Stimulated activated CD4-positive, alpha-beta T cell treated with anti-CD3 and anti-CD28 coated beads, Interleukin-4, amount 100 ng/mL, for 48 hours (primary cell): ENCODE measurements at places on chromosomes 7 and 10.

- no peak for DNase-seq
Measured at GRCh38 chr7:23394488-23395171, 75.7 kb downstream of the IGF2BP3 start.

GRCh38 chr7:126079151-126079550, 1149.5 kb upstream of the POT1 start:
- DNase-seq: no peak

GRCh38 chr7:26853788-26854393, 10.5 kb downstream of the SKAP2 start:
- no peak for DNase-seq

- no peak for DNase-seq
Measured at GRCh38 chr7:43467846-43468245, 115.1 kb upstream of the STK17A start.

GRCh38 chr7:127828843-127829500, 177.0 kb downstream of the SND1 start:
- no peak for DNase-seq

DNA sequence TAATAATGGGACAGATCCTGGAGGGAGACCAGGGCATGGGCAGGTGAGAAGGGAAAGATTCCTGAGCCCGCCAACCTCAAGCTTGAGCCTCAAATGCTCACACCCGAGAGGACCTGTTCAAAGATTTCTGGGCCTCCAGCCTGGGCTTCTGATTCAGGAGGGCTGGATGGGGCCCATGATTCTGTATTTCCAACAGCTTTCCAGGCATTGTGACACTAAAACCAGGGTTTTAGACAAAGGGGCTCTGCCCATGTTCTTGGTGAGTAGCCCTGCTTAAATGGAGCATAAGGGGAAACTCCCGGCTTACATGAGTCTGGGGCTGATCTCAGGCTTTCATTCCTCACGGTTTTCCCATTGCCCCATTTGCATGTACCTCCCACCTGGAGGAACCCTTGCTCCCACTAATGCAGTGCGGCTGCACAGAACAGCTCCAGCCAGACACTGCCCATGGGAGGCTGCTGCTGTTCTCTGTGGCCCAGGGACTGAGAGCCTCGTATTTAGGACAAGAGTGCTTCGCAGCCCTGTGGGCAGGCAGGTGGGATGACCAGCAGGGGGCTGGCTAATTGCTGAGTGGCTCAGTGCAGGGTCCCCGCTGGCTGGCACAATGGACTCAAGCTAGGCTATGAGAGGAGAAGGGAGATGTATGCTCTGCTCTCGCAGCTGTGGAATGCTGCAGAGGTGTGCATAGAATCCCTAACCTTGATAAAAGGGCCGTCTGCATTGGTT, 135.3 kb upstream of the COBL start:
- no peak for DNase-seq

- DNase-seq: no peak
Measured at GRCh38 chr7:1725766-1726630, 55.9 kb downstream of the ELFN1 start.

DNA sequence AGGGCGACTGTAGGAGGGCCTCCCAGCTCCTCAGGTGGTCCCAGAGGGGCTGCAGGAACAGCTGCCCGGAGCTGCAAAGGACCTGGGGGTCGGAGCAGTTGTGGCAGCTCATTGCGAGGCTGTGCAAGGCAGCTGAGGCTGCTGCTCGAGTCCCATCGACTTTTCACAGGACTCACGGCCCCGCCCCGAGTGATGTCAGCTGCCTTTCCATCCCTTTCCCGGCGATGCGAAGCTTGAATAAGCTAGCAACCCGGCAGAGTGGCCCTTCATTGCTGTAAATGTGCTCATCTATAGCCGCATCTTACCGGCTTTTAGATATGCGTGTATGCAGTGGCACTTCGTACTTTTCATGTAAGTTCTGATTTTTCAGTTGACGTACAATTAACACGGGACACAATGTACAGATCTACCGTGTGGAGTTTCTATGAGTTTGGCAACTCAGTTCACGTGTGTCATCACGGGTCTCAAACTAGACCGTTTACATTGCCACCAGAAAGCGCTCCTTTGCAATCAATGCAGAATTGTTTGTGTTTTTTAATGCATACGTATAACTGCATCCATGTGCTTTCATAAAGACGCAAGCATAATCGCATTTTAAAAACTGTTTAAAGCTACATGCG, at the start of gene CH25H:
Gene CH25H (minus strand): TSS at position 137 of the 620 bp plus-strand sequence. CDS start 25 bp downstream, at position 112.
- peak; percentile 44 for DNase-seq

DNA sequence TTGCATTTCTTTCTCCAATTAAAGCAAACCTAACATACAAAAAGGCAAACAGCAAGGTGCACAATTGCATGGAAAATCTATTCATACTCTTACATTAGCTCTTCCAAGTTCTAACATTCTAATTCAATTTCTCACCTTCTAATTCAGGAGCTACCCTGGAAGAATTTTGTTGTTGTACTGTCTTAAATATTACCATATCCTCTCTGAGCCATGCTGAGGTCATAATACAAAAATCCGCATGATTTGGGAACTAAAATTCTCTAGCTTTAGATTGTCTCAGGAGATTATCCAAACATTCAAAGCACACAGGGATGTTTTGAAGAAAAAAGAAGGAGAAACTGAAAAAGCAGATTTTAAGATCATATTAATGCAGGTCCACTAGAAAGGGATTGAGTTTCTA, 229.9 kb downstream of the KIAA1217 start:
- no peak for DNase-seq

- DNase-seq: no peak
Measured at GRCh38 chr7:47226696-47227095, 355.2 kb downstream of the TNS3 start.

GRCh38 chr10:102147561-102147960, 4.6 kb upstream of the NOLC1 start:
- no peak for DNase-seq

- DNase-seq: no peak
Measured at GRCh38 chr7:119572541-119572940, 700.4 kb upstream of the KCND2 start.

GRCh38 chr7:140673774-140674155, 1.0 kb downstream of the ADCK2 start:
- DNase-seq: no peak

DNA sequence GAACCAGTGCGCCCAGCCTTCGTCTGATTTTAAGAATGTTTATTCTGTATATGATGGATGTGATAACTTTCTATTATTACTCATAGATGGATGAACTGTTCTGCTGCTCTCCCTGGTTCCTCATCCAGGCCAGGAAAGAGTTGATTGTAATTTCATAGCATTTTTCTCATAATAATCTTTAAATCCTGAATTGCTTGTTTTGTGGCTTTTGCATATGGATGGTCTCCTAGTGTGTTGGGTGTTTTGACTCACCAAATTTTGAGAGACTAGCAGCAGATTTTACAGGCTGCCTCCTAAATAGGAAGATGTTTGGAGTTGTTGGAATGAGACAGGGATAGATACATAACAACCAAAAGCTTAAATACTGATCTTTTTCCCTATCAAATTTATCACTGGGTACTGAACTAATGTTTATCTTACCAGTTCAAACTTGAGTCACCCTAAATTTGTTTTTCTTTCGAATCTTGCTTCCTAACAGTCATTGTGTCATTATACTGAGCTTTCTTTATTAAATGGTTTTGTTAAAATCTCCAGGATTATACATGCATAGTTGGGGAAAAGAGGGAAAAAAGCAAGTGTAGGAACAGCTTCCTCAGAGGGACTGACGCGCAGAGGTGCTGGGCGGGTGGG, 106.0 kb upstream of the GATA3 start:
- DNase-seq: no peak

GRCh38 chr10:4688168-4688567, 137.8 kb upstream of the AKR1E2 start:
- DNase-seq: no peak

GRCh38 chr10:18619016-18619415, 32.4 kb downstream of the NSUN6 start:
- no peak for DNase-seq

DNA sequence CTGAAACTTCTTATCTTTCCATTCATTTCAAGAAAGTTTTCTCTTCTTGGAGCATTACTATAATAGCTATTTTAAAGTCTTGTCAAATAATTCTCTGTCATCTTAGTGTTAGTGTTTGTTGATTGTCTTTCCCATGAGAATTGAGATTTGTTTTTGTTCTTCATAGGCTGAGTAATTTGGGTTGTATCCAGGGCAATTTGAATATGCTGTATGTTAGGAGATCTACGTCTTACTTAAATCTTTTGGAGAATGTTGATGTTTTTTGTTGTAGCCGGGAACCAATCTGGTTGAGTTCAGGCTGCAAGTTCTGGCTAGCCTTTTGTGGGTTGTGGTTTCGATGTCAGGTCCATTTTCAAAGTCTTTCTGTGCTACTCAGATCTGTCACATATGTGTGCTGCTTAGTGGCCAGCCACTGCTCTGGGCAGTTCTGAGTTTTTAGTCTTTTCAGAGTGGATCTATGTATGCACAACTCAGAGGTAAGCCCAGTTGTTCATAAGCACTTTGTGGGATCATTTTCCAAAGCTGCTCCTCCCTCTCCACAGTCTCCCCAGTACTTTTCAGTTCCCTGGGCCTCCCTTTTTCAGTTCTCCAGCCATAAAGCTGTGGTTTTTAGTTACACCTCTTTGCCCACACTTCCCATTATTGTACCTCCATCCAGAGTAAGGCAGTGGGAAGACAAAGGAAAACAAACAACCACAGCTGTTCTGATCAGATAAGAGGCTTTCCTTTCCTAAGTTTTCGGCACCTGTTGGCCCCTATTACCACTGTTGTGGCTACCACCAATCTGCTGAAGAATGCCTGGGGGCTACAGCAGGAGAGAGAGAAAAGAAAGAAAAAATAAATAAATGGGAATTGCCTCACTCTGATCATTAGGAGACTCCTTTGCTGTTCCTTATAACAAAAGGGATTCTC, 4.7 kb upstream of the CCNJ start:
- DNase-seq: no peak

GRCh38 chr10:128316925-128317324, 190.7 kb upstream of the MKI67 start:
- DNase-seq: no peak

DNA sequence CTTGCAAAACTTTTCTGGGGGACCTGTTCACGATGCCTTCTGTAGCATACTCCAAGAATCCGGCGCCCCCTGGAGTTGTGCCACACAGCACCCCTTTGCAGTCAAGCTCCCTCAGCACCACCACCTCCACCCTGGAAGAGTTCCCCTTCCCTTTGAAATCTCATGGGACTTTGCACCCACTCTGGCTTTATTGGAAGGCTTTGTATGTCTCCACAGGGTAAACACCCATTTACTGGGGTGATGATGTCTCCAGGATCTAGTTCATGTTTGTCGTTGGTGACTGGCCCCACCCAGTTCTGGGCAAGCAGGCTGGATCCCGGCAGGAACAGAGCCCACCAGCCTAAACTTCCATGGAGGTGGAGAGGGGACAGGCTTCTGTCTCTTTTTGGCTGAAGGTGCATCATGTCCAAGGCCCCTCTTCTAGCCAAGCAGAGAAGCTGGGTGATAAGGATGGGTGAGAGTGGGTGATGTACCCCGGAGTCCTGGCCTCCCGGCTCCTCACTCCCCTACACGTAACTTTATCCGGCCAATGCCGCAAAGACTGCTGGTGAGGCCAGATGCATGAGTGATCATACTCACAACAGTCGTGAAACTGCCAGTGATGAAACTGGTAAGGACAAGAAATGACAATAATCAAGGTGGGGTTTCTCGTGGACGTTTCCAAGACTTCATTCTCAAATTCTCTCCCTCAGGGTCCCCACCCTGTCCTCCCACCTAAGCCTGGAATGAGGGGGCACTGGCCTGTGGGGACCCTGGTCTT, 695 bp upstream of the CLDN4 start:
- no peak for DNase-seq
